ENCODE measurements at places on chromosomes 5 and 9.

GRCh38 chr5:117107859-117108258, 533.2 kb upstream of the SEMA6A start:
- DNase-seq: no peak

- peak; percentile 89 for DNase-seq
Measured at GRCh38 chr9:131721076-131721475, 18.8 kb downstream of the RAPGEF1 start.

DNA sequence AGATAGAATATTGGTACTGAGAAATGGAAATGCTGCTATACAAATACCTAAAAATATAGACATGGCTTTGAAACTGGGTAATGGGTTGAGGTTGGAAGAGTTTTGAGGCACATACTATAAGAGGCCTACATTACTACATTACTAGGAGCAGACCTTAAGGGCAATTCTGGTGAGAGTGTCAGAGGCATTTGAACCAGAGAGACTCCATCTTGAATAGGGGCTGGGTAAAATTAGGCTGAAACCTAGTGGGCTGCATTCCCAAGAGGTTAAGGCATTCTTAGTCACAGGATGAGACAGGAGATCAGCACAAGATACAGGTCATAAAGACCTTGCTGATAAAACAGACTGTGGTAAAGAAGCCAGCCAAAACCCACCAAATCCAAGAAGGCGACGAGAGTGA, 104.6 kb upstream of the ADRA1B start:
- no peak for DNase-seq

GRCh38 chr5:82719368-82719767, 357.8 kb downstream of the TMEM167A start:
- DNase-seq: no peak

DNA sequence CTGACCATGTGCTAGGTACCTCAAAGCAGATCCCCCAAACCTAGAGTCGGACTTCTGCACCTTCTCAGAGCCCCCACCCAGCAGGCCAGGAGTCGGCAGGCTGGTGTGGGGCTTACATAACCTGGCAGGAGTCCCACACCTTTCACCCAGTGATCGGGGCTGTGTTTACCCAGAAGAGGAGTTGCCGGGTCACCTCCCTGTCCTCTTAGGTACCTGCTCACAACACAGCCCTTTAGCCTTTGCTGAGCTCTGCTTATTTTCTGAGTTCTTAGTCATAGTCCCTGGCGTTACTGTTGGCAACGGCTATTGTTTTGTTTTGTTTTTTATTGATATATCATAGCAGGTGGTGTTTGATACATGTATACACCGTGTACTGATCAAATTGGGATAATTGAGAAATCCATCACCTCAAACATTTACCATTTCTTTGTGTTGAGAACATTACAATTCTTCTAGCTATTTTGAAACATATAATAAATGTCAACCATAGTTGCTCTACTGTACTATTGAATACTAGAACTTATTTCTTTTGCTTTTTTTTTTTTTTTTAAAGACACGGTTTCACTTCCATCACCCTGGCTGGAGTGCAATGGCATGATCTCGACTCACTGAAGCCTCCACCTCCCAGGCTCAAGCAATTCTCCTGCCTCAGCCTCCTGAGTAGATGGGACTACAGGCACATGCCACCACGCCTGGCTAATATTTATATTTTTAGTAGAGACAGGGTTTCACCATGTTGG, 10.4 kb upstream of the EEIG1 start:
- no peak for DNase-seq

DNA sequence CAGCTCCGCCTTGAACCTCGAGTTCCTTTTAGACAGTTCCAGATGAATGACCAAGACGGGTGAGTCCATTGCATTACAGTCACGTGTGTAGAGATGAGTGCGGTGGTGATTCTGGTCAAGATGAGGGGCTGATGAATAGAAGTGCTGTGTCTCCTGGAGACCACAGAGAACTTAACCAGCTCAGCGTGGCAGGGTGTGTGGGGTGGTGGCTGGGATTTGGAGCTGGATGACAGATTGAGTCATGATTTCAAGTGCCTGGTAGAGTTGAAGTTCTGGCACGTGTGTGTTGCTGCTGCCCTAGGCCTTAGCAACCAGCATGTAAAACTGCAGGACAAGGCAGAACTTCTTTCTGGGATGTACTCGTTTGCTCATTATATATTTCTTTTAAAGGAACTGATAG, 53.3 kb downstream of the PRRC2B start:
- no peak for DNase-seq

- peak; percentile 64 for DNase-seq
Measured at GRCh38 chr9:138009803-138010690, 132.5 kb downstream of the CACNA1B start.

- DNase-seq: no peak
Measured at GRCh38 chr5:73917433-73917832, 291.4 kb downstream of the ARHGEF28 start.

DNA sequence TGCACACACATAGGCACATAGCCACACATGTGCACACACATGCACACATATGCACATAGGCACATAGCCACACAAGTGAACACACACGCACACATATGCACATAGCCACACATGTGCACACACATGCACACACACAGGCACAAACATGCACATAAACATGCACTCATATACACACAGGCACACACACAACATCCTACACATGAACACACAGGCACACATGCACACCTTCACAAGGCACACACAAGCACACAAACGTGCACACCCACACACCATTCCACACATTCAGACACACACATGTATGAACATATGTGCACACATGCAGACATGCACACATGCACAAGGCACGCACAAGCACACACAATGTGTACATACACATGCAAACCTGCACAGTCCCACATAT, 484.7 kb downstream of the IRX1 start:
- no peak for DNase-seq

DNA sequence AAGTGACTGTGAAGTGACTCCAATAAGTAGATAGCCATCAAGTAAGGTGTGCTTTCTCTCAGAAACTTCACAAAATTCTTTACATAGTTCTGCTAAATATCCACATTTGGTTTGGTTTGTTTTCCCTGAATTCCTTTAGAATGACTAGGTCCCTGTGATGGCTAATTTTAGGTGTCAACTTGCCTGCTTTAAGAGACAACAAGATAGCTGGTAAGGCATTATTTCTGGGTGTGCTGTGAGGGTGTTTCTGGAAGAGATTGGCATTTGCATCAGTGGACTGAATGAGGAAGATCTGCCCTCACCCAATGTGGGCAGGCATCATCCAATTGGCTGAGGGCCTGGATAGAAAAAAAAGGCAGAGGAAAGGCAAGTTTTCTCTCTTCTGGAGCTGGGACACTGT, 8.3 kb upstream of the PTBP3 start:
- no peak for DNase-seq

DNA sequence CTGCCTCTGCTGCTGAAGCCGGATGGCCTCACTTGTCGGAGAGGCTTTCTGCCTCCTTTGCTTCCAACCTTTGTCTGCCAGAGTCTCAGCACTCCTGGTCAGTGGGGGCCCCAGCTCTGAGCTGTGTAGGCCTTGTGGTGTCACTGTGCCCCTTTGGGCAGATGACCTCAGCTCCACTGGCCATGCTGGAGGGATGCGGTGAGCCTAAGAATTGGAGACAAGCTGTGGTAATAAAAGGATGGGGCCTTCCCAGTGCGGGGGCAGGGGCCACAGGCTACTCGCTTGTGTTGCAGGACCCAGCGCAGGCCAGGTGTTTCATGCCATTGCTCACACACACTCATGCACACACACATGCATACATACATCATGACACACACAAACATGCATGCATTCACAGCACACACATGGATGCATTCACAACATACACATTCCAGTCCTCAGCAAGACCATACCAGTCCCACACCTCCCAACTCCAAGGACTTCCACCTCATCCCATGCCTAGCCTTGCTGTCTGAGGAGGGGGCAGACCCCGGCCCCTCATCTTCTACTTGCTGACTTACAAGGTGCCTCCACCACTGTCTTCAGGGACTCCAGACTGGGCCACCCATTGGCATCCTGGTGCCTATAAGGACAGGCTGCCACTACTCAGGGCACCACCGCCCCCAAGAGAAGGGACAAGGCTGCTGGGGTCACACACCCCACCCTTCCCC, 237.7 kb downstream of the SYK start:
- no peak for DNase-seq

DNA sequence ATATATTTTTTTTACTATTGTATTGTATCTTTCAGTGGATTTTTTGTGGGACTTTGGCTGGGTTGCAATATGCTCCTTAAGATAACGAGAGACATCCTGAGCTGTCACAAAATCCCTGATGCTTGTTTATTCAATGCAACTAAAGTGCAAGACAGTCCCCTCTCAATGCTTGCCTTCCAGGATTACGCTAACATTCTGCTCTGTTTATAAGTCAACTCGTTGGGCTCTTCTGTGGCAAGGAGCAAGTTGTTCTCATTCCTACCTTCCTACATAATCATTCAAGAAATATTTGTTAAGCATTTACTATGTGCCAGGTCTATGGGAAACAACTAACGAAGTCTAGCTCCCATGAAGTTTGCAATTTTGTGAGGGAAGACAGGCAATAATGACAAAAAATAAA, 40.4 kb downstream of the JAKMIP2 start:
- DNase-seq: no peak

GRCh38 chr9:6941501-6941900, 183.7 kb downstream of the KDM4C start:
- DNase-seq: no peak

DNA sequence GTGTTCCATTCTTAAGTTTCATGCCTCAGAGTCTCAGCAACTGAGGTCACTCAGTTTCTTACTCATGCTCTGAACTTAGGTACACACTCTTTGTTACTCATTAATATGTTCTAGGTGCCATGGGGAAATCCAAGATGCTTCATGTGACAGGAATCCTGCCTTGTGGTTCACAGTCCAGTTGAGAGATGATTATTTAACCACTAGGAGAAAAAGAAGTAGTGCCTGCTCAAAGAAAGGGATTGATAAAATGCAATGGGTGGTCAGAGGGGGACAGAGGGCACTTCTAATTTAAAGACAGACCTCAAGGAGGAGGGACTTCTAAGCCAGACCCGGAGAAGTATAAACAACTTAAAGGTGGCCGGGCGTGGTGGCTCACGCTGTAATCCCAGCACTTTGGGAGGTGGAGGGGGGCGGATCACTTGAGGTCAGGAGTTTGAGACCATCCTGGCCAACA, 69.0 kb downstream of the UGCG start:
- DNase-seq: no peak

Data from NCI-H82 (cell line).